ENCODE measurements at places on chromosomes 6 and 20.

- DNase-seq: no peak
Observed at GRCh38 chr6:1665214-1665613, 55.5 kb downstream of the FOXC1 start.

DNA sequence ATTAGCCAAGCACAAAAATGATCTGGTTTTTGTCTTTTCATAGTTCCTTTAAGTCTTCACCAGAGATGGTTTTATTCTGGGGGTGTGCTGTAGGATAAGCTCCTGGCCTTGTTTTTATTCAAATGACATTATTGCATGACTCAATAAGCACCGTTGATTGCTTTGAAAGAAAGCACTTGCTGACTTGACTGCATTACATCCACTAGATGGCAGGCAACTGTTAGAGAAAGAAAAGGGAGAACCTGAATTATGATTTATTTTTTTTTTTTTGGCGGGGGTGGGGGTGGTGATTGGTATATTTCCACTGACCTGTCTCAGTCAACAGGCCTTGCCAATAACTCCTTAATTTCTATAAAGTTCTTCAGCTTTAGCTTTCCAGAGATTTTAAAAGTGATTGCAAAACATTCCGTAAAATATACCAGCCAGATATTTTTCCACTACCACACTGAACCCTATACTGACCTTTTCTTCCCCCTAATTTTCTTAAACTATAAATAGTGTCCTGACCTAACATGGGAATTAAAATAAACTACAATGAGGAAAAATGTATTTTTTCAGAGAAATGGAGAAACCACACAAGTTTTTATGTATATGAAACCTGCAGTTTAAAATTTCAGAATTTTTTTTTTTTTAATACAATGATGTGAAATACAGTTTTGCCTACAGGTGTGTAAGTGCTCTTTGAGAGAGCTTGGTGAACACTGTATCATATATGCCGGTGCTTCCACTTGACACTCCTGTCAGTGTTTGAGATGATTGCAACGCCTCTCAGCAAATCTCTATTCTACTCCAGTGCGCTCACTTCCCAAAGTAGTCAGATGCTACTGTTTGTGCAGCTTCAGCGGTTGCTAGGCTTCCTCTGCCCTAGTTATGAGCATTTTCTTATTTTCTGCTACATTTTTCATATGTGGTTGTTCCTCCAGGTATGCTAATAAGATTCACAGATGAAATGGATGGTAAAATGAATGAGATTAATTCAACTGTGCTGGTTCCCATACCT is 274.3 kb downstream of the CD109 start:
- DNase-seq: peak; percentile 71

DNA sequence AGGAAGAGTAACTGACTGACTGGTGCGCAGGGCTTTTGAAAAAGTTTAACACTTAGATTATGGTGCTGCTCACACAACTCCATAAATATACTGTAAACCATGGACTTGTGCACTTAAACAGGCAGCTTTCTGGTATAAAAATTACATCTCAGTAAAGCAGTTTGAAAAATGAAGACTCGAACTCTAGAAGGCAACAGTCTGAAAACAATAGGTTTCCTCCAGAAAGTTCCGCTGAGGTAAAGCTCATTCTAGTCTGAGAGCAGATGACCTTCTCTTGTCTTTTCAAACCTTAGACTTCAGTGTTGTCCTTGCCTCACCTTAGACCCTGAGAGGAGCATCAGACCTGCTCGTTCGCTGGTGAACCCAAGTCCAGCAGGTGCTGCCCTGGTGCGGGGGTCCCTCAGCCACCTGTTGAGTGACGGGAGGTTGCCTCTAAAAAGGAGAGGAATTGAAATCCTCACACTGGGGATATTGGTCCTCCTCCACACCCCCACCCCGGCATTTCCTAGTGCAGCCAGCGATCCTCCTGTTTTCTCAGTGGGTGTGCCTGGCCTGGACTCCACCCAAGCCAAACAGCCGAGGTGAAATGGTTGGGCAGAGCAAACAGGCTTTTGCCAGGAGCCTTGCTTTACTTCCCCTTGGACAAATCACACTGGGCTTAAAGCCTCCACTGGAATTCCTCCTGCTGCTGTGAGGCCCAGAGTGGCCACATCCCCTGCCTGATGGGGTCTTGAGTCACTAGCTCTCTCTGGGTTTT is 14.7 kb upstream of the PYGB start:
- no peak for DNase-seq

- no peak for DNase-seq
Observed at GRCh38 chr6:134195164-134195906, 122.6 kb downstream of the SGK1 start.

DNA sequence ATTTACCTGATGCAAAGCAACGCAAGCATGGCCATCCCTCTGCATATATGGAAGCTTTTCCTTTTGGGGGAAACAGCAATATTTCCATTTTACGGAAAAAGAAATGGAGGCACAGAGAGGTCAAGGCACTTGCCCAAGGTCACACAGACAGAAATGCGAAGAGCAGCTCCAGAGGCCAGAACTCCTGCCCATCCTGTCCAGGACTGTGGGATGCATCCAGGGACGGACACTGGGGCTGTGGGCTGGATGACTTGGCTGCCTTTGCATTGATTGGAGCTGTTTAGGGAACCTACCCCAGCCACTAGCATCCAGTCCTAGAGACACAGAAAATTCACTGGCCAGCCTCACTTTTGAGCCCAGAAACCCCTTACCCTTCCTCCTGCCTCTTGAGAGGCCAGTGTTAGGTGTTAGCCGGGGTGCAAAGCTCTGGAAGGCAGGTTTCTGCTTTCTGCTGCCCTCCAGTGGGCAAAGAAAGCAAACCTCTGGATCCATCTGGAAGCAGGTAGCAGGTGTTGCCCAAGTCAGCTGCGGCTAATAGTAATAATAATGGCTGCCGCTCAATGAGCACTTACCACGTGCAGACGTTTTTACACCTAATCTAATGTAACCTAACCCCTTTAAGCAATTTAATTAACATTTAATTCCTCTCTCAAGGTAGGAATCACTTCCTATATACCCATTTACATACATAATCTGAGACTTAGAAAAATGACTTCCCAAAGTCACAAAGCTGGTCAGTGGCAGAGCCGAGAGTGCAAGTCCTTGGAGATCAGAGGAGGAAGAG is 31.7 kb upstream of the CCN5 start:
- no peak for DNase-seq

GRCh38 chr6:104473021-104473429 is 386.7 kb downstream of the HACE1 start:
- DNase-seq: no peak

DNA sequence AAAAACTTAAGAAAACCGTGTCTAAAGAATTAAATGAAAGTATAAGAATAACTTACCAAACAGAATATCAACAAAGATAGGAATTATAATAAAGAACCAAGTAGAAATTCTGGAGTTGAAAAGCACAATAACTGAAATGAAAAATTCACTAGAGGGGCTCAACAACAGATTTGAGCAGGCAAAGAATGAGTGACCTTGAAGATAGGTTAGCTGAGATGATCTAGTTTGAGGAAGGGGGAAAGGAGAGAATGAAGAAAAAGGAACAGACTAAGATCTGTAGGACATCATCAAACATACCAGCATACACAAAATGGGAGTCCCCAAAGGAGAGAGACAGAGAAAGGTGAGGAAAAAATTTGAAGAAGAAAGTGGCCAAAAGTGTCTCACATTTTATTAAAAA is 37.7 kb upstream of the TULP1 start:
- no peak for DNase-seq

DNA sequence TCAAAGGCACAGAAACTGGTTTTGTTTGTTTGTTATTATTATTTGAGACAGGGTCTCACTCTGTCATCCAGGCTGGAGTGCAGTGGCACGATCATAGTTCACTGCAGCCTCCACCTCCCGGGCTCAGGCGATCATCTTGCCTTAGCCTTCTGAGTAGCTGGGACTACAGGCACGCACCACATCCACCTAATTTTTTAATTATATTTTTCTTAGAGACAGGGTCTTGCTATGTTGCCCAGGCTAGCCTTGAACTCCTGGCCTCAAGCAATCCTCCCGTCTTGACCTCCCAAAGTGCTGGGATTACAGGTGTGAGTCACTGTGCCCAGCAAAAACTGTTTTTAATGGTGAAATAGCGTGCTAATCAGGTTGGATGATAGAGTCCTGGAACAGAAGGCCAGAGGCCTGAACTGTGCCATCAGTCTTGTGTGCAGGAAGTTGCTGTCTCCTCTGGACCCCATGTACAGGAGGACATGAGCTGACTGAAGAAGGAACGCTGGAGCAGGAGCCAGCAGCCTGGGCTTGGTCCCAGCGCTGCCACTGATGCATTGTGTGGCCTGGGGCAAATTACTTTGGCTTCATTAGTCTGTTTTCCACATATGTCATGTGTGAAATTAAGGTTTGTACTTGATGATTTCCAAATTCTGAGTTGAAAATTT is 4.9 kb downstream of the TM9SF4 start:
- DNase-seq: no peak

GRCh38 chr6:96051555-96051954 is 35.8 kb downstream of the FUT9 start:
- DNase-seq: no peak

DNA sequence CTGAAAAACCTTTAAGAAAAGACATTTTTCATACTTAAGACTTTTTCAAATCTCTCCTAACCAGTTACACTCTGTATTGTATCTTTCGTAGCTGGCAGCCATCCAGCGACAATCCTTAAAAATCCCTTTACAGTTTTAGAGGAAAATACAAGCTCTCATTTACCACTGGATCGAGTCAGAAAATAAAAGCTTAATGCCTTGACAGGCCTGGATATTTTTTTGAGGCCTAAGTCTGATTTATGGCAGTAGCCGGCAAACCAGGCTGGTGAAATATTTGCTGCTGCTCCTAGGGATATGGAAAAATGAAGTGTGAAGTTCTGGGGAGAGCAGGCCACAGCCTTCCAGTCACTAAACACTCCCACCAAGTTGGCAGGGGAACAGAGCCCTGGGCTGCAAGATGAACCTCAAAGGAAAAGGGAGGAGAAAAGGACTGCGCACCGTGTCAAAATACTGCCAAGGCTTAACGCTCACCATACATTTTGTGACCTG is 213.0 kb upstream of the SUPT3H start:
- no peak for DNase-seq

- DNase-seq: no peak
Observed at GRCh38 chr20:58131151-58131550, 97.3 kb downstream of the ANKRD60 start.

DNA sequence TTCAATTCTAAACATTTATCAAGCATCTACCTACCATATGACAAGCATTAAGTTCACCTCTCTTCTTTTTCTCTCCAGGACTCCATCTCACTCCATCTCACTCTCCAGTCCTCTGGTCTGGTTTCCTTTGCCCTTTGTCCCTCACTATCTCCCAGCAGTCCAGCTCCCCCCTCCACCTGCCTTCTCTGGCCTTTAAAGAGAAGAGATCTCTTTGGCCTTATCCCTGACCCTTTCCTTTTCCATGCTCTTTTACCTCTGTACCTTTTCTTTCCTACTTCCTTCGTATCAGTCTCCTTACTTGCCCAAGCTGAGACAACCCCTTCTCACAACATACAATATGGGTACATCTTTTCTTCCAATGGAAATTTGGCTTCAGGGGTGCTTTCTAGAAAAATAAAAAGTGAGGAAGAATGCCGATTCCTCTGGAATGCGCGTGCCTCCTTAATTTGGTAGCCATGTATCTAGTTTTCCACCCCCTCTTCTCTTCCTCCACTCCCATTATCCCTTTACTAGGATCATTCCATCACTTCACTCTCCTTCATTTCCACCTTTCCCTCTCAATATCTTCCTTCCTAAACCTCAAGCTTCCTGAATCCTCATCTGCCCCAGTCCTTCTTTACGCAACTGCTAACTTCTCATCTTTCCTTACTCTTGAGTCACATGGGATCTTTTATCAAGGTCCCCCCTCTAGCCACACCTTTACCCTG is 745 bp upstream of the AGPAT1 start:
- DNase-seq: no peak

DNA sequence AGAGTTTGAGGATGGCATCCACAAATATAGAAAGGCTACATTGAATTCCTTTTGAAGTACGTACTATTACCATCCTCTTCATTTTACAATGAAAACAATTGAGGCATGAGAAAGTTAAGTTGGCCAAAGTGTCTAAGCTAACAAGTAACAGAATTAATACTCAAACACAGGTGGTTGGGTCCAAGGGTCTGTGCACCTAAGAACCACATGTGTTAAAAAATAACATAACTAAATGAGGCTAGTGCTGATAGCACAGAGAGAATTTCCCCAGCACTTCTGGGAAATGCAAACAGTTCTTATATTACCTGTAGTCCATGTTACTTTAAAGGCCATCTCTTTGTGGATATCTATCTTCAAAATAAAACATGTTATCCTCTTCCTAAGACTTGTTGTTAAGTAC is 10.5 kb upstream of the KHDRBS2 start:
- DNase-seq: no peak

DNA sequence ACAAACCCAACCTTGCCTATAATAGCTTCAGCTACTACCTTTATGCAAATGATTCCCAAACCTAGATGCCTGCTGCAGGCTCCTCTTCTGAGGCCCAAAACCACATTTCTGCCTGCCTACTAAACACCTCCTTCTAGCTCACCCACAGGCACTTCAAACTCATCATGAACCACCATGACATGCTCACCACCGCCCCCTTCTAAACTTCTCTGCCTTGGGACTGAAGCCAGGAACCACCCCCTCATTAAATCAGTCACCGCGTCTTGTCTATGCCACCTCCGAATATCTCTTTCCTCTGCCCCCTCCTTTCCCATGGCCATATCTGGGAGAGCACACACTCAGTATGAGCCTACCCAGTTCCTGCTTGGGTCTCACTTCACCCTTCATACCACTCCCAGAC is 101.2 kb downstream of the SNAP25 start:
- DNase-seq: peak; percentile 86

DNA sequence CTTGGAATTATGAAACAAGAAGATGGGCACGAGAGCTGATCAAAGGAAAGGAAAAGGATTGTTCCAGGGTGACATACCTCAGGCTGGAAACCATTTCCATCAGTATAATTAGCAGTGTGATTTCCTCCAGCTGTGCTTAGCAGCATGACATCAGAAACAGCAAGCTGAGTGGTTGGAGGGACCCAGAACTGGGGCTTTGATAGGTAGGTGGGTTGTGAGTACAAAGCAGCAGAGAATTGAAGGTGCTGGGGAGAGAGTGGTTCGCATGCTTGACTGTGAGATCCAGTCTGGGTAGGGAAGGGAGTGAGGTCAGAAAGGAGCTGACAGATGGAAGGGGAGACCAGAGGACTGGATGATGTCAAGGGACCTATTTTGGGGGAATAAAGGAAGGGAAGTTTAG is 90.4 kb downstream of the CD164 start:
- no peak for DNase-seq

- DNase-seq: no peak
Observed at GRCh38 chr20:25466846-25467245, 59.4 kb downstream of the GINS1 start.

Measured in putamen (tissue), 1 donor.